EH (cell line): ENCODE measurements at places on chromosomes 6 and 20.

GRCh38 chr6:161444464-161444863, 170.6 kb upstream of the AGPAT4 start:
- no peak for DNase-seq

DNA sequence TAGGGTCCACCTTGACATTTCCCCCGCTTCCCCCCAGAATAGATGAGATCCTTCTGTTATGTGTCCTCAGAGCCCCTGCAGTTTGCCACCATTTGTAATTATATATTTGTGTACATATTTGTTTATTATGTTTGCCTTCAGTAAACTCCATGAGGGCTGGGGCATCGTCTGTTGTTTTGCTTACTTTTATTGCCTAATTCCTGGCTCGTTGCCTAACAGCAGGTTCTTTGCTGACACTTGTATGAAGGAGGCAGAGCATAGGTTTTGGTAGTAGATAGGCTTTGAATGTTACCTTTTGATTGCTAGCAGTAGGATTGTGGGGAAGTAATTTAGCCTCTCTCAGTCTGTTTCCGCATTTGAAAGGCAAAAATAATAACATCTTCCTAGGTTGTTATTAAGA, 9.9 kb downstream of the MAP3K4 start:
- no peak for DNase-seq

DNA sequence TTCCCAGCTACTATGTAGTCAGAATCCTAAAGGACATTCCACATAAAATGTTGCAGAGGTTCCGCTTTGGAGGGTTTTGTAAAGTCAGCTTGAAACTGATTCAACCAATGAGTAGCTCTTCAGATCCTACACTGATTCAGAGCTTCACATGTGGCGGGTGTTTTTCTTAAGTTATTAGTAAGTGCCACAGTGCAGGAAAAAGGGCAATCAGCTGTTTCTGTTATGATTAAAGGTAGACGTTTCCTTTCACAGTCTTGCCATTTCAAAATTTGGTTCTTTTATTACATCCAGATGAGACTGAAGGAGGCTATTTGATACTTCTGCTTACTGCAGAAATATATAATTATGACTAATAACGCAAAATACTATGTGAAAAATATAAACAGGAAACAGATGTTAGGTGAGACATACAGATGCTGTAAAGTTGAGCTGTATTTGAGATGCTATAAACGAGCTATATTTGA, 443.9 kb downstream of the CDKAL1 start:
- peak; percentile 52 for DNase-seq

GRCh38 chr6:167912494-167912893, 85.0 kb upstream of the KIF25 start:
- DNase-seq, result no peak

DNA sequence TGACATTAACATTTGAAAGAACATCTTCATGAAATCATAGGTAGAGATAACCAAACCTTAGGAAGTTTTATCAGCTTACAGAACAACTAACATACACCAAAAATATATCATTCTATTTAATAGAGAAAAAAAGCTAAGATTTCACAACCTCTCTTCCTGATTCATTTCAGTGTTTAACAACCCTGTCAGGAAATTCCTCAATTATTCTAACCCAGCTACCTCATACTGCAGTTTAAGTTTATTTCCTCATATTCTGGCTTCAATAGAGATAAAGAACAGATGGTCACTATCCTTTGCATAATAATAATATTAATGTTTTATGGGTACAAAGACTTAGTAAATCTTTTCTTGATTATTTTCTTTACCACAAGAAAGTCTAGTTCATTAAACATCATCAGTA, 112.9 kb upstream of the HSF2 start:
- DNase-seq, result no peak

GRCh38 chr20:47358672-47359529, 2.4 kb upstream of the ZMYND8 start:
- DNase-seq, result peak; percentile 96

GRCh38 chr6:51184046-51184445, 365.4 kb downstream of the TFAP2B start:
- no peak for DNase-seq

- DNase-seq, result no peak
These were observed 3.0 kb upstream of the DSP start for GRCh38 chr6:7538484-7538883.

DNA sequence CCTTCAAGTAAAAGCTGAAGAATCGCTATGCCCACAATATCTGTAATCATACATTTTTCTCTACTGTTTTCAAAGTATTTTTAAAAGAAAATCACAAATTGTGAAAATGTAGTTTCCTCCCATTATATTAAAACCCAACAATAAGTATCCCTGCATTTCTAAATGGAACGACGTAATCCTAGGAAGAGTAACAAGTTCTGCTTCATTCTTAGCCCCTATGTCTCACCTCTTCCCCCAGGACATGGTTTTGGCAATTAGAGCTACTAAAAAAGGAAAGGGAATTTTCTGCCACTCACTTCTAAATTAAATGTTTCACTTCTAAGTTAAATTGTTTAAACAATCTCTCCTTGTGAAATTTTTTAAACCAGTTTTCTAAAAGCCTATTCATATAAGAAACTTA, 47.4 kb downstream of the TBPL1 start:
- DNase-seq, result no peak

- no peak for DNase-seq
These were observed 1.7 kb upstream of the MYO6 start for GRCh38 chr6:75747152-75747992.

DNA sequence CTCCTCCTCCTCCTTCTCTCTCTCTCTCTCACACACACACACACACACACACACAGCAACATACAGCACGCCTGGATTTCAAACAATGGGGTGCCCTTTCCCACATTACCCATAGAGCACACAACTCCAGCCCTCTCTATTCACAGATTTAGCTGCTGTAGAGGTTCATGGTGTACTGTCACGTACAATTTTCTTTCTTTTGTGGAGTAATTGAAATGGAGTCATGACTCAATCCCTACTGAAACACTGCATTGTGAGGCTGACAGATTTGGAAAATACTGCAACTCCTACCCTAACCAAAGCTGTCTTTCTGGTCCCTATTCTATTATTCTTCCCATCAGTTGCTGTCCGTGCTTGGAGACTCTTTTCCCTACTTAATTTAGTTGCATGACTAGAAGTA, 166.9 kb downstream of the EDN1 start:
- no peak for DNase-seq

DNA sequence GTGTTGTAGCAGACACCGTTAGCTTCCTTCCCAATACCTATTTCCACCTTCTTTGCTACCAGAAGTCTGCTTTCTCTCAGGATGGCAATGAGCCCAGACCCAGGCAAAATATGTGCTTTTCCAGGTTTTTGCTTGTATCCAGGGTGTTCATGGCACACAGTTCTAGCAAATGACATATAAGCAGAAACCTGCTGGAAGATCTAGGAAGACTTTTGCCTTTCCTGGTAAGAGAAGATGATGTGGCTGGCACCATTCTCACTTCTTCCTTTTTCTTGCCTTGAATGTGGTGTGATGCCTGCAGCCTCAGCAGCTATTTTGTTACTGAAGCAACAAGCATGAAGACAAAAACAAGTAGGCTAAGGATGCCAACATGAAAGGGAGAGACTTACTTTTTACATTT, 19.2 kb upstream of the TBC1D22B start:
- no peak for DNase-seq

- peak; percentile 7 for DNase-seq
These were observed 16.7 kb downstream of the RAET1L start for GRCh38 chr6:150008588-150008987.

- no peak for DNase-seq
These were observed 261.2 kb downstream of the PTPRK start for GRCh38 chr6:128259029-128259724.

- peak; percentile 75 for DNase-seq
These were observed 22.6 kb upstream of the TINAG start for GRCh38 chr6:54285595-54285994.

DNA sequence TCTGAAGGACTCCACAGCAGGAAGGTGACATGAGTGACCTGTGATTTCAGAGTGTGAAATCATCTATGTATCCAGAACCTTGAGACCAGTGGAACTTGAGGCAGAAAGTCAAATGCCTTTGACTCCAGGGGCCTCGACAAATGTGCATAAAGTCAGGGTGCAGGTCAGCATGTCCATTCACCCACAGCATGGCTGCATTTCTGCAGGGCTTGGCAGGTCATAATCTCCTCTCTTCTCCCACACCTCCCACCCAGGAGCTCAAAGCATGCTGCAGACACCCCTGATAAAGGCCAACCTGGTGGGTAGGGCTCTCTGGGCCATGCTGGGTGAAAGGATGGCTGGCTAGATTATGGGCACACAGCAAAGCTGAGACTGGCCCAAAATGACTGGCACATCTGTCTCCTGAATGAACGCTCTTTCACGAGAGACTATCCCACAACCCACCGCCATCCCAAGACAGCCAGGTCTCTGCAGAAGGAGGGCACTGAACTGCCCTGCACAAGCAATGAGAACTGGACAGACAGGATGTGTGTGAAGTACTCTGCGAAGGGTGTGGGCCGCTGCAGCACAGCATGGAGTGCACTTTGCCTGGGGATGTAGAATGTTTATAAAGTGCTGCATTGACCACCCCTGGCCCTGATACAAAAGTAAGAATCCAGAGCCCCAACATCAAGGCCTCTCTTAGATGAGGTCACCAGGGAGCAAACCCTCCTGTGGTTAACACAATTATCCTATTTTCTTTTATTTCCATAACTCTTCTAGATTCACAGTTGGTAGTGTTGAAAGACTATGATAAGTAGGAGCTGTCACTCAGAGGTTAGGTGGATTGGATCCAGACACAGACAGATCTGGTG, 78.2 kb upstream of the NXT1 start:
- DNase-seq, result no peak

GRCh38 chr6:4491501-4492260, 284.5 kb upstream of the CDYL start:
- DNase-seq, result peak; percentile 6

GRCh38 chr6:135196739-135197510, 15.8 kb downstream of the MYB start:
- no peak for DNase-seq

GRCh38 chr20:51373713-51374455, 168.6 kb downstream of the NFATC2 start:
- DNase-seq, result no peak

GRCh38 chr6:52144196-52145076, 41.7 kb upstream of the IL17A start:
- DNase-seq, result no peak

DNA sequence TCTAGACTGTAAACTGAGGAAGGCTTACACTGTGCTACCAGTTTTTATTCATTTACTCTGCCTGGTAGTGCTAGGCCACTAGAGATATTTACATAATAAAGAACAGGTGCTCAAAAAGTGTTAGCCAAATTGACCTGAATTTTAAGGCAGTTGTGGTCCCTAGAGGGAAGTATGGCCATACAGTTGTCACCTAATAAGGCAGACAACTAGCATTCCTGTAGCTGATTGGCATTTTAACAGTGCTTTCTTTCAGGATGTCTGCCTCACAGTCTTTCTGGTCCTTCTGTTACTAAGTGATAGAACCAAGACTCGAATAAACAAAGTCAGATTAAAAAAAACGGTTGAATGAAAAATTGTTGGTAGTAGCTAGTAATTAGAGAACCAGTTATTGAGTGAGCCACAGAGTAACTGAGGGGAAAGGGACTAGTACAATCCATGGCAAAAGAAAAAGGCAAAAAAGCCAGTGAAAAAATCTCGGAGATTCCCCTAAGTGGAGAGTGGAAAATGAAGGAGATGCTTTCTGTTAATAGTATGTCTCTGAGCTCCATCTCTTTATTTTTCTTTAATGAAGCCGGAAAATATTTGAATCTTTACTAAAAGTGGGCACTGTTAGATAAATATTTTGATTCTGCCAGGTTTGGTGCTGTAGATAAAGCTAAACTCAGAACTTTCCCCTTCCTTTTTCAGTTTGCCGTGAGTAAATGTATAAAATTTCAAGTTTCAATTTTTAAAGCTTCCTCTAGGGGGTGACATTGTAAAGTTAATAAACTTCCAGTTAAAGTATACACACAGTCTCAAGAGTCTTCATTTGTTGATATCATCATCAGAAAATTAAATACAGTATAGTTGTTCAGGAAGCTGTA, 9.1 kb downstream of the VTA1 start:
- DNase-seq, result peak; percentile 45

DNA sequence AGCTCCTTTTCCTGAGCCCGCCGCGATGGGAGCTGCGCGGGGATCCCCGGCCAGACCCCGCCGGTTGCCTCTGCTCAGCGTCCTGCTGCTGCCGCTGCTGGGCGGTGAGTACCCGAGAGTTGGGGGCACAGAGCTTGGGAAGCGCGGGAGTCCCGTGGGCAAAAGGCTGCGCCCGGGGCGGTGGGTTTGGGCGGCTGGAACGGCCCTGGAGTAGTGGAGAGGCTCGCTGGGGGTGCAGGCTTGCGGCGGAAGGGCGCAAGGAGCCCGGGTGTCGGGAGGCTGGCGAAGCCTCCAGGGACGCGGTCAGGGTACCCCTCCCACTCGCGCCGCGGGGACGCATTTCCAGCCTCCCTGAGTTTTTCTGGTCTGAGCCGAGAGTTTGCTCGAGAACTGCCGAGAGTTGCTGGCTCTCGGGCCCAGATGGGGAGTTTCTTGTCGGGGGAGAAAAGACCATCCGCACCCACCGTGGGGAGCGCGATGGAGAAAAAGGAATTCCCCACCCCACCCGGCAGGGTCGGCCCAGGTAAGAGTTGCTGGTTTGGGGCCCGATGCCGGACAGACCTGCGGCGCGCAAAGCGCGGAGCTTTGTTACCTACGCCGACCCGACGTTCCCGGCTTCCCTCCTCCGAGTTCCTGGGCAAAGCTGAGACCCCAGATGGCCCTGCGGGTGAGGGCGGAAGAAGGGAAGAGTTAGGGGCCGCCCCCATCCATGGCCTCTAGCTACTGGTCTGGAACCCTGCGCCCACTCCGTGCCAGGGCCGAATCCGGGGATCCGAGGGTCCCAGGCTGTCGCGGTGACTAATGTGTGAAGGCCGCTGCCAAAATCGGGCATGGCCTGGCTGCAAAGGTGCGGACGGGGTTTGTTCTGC, 584 bp downstream of the PTK7 start:
- DNase-seq, result peak; percentile 67

- DNase-seq, result no peak
These were observed 368.3 kb upstream of the GJE1 start for GRCh38 chr6:141764388-141764787.

DNA sequence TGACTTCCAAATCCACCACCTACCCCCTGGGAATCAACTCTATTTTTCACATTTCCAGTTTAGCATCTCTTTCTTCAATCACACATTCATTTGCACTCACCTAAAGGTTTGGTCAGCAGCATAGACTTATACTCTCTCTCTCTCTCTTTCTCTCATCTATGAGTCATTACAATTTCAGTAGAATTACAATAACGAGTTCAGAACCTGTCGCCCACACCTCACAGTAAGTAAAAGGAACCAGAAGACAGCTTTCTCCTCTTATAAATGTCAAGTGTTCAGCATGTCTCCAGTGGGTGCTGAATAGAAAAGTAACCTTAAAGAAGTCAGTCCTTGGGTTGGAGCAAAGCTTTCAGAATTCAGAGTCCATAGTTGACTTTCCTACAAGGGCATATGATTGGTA, 1.1 kb upstream of the PHACTR1 start:
- no peak for DNase-seq

- DNase-seq, result no peak
These were observed 83.2 kb upstream of the PAX1 start for GRCh38 chr20:21622097-21622857.
